ENCODE measurements at places on chromosomes 3 and 15.

DNA sequence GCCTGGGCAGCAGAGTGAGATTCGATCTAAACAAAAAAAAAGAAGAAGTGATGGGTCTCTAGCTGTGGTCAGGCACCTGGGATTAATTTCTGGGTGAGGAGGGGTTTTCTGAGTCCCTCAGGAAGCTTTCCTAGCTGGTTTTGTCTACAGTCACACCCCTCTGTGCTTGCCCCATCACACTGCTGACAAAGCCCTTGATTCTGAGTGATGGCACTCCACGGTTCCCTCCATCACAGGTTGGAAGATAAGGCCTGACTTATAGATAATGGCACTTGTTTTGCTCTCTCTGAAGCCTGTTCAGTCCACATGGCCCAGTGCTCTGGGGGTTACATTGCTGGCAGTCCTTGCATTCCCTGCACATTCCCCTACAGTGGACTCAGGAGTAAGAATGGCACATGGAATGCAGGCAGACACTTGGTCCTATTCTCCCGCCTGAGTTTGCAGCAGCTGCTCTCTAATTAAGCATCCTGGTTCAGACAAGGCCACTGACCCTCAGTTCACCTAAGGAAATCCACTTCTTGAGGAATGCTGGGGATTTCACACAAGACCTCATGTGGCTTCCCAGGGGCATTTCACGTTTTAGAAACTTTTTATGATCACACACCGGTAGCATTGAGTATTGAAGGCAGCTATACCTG, 81.0 kb upstream of the NMNAT3 start:
- DNase-seq: no peak

DNA sequence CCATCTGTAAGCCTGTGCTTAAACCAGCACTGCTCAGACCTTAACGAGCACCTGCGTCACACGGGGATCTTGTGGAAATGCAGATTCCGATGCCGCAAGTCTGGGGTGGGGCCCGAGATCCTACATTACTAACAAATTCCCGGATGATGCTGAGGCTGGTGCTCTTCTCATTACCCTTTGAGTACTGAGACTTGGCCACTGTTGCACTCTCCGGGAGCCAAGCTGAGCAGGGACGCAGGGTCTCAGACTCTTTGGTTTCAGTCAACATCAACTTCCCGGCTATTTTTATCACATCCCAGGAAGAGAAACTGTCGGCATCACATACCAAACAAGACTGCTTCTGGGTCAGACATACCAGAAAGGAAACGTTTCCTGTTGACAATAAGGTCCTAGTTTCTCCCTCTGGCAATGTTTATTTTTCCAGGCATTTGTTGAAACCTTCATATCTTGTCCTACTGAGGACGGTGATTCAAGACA, 276.6 kb downstream of the SHQ1 start:
- DNase-seq: no peak

DNA sequence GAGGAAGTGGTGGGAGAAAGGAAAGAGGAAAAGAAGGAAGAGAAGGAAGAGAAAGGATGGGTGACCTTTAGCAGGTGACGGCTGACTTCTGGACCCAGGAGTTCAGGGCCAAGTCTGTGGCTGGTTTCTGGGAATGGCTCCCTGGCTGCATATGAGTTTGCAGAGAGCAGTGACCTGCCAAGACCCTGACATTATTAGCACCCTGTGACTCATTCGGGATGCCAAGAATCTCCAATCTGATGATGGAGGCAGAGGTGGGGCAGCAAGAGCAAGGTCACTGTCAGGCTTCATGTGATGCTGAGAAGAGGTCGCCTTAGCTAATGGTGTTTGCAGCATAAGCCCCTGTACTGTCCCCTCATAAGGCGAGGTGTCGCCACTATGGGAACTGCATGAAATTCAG, 42.6 kb downstream of the MYZAP start:
- no peak for DNase-seq

GRCh38 chr15:42349186-42349585, 10.1 kb upstream of the CAPN3 start:
- no peak for DNase-seq

DNA sequence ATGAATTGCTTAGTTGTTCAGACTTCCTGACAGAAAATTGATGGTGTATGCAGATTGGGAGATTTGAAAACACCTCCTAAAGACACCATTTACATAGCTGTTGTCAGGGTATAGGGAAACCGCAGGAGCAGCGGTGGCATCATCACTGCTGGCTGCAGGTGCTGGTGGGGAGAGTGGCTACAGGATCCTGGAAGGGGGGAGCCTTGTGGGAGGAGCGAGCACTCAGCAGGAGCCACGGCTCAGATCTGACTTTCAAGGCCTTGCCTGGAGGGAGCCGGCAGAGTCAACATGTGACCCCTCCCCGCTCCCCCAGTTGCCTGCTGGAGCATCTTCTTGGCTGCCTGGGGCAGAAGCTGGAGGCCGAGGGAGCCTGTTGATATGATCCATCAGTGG, 26.1 kb downstream of the EDEM1 start:
- no peak for DNase-seq

GRCh38 chr3:140377644-140378043, 300.2 kb upstream of the TRIM42 start:
- DNase-seq: no peak

Data from KG1 (cell line).